Ecto neural progenitor cell (in vitro differentiated cells): ENCODE measurements at places on chromosomes 4 and X.

DNA sequence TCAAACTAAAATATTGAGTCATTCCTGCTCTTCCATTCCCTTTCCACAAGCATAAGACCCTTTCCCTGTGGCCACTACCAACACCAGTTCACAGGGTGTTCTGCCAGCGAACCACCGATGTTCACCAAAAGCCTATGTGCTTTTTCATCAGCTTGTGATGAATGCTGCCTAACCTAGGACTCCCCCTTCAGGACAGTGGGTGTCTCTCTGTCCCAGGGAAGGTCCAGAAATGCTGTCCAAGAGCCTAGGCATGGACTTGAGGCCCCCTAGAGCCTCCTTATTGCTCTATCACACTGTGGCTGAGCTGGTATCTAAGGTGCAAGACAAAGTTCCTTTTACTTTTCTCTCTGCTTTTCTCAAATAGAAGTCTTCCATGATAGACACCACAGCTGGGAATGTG is 1015.6 kb downstream of the PCDH19 start:
- DNase-seq: no peak

- no peak for DNase-seq
These were observed 39.6 kb downstream of the DGKK start for GRCh38 chrX:50430917-50431575.

DNA sequence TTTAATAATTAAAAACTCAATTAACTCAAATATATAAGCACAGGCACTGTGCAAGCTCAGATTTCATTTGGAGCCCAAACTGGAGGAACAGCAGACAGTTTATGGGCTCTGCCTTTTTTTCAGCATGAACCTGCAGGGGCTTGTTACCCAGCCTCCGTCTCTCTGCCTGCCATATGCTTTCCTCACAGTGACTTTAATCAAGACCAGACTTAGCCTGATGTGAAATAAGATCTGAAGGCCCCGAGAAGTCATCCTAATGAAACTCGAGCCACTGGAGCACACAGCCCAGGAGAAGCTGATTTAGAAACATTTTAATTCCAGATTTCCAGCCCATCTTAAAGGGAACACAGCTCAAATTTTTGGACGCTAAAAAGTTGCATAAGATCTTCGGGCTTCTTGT is 55.6 kb downstream of the SPATA18 start:
- no peak for DNase-seq

DNA sequence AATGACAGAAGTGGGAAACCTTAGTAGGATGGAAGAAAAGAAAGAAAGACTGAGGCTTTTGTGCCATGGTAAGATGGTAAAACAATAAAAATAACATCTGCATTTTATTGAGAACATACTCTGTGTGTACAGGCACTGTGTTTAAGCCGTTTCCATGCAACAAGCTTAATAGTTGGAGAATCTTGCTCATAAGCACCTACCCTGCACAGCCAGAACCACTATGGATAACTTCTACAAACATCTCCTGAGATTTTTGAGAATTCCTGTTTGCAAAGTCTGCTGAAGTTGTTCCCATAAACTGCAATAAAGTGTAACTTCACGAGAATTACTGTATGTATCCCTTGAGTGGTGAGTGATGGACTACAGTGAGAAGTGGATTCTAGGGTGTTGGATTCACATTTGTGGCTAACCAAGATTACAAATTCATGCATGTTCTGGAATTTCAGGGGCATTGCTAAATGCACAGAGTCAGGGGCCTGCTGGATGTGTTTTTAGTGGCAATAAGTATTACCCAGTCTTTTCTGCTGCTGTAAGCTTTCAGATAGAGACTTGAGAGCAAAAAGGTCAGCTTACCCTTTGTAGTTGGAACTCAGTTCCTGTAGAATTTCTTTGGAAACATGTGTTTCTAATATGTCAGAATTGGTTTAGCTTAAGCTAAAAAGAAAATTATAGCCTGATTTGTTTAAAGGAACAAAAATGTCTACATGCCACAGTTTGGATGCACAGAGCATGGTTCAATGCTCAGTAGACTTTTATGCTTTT is 132.5 kb downstream of the AFF1 start:
- DNase-seq: no peak
